ENCODE measurements at places on chromosomes 16 and 17.

- no peak for DNase-seq
Observed at GRCh38 chr16:64138006-64138405, 983.9 kb downstream of the CDH11 start.

GRCh38 chr16:55408661-55409060 is 70.3 kb upstream of the MMP2 start:
- DNase-seq: no peak

DNA sequence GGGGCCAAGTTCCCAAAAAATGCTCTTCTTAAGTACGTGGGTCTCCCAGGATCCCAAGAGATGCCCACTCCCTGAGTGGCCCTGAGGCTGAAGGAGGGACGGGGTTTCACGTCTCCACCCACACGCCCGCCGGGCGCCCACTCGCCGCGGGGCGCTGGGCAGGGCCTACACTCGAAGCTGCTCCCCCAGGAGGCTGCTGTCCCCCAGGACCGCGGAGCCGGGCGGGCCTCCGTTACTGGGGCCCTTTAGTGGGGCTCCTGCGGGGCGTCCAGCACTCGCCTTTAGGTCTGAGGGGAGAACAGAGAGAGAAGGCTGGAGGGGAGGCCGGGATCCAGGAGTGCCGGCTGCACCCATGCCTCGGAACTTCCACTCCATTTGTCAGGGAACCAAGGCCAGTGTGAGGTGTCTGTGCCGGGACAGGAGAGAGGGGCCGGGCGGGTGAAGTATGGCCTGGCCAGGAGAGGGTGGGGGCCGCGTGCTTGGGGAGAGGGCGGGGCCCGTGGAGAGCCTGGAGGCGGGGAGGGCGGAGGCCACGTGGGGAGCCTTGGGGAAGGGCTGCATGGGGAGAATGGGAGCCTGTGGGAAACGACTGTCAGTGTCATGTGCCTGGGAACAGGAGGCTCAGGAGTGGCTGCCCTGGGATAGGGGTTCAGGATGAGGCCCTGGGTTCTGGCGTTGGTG is 18.8 kb downstream of the NUBP1 start:
- DNase-seq: no peak

DNA sequence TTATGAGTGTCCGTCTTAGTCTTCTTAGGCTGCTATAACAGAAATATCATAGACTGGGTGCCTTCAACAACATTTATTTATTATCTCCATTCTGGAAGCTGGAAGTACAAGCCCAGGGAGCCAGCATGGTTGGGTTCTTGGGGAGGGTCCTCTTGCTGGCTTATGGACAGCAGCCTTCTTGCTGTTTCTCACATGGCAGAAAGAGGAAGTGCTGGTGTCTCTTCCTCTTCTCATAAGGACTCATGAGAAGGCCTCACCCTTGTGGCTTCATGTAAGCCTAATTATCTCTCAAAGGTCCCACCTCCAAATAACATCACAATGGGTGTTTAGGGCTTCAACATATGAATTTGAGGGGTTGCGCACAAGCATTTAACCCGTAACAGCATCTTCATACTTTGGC is 207.0 kb upstream of the COX10 start:
- no peak for DNase-seq

- DNase-seq: no peak
Observed at GRCh38 chr17:10757067-10757466, 27.2 kb upstream of the TMEM220 start.

DNA sequence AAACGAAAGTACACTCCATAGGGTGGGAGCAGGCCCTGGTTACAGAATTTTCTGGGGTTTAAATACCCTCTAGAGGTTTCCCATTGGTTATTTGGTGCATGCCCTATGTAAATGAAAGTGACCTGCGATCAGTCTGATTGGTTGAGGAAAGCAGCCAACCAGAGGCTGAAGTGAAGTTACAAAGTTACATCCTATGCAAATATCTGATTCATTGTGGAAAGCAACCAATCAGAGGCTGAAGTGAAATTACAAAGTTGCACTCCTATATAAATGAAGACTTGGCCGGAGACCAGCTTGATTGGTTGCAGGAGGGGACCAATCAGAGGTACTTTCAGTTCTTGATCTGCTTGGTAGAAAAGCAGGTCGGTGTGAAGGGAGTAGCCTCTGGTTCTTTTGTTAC is 24.4 kb downstream of the NAA60 start:
- DNase-seq: no peak

All from stimulated activated CD8-positive, alpha-beta memory T cell treated with anti-CD3 and anti-CD28 coated beads, Interleukin-15, amount 100 ng/mL, for 48 hours (primary cell).